ENCODE measurements at places on chromosomes 3 and 15. TPM values are rescaled to one million over a fixed set of nuclear protein-coding genes. Genes with fewer than 3 reads are reported as not detected.

Gene CNTN6
- 0.19 TPM for polyA plus RNA-seq

Gene PRTG
- 6.4 TPM for polyA plus RNA-seq

GRCh38 chr15:39127925-39128617 lies 452.8 kb upstream of the THBS1 start:
- DNase-seq = peak; percentile 63
- H3K4me3 ChIP-seq = no peak overlapping the region

DNA sequence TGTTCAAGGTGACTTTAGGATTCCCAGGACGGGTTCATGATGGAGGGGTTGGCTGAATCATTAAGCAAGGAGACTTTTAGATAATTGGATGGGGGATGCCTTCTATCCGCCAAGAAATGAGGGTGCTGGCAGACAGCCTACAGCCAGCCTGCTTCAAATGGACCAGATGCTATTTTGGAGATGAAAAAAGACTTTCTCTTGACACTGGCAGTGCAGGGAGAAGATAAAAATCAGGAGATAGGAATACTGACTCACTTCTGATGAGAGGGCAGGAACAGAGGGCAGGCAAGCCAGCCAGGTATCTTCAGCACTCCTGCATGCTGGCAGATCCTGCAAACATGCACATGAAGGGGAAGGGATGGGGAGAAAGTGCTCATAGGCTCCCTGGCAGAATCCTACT lies 7.7 kb upstream of the SYN2 start:
- DNase-seq = no peak
- H3K36me3 ChIP-seq = no peaks in the 10 kb centered on the region
- peaks cover 13% of the 10 kb centered on the region for H3K27me3 ChIP-seq
- H3K4me3 ChIP-seq = no peak overlapping the region
- no peaks in the 10 kb centered on the region for H3K4me1 ChIP-seq

DNA sequence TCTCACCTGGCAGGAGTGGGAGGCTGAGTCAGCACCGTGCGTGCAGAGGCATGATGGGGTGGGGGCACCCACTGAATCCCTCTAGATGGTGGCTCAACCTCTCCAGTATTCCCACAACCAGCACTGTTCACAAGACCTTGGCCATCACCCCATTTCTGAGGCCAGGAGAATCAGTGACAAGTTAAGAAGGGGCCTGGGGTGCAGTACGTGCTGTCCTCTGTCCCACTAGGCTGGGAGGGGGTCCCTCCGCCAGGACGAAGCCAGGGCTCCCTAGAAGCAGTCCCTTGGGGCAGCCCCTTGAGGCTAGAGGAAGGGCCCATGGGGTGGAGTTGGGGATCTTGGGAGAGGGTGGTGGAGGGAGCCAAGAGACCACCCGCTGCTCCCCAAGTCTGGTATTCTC lies 4.8 kb downstream of the MYL3 start:
- H3K27me3 ChIP-seq = no peaks in the 10 kb centered on the region
- H3K27ac ChIP-seq = no peak overlapping the region
- no peak for DNase-seq
- H3K4me1 ChIP-seq = peaks cover 23% of the 10 kb centered on the region
- no peak overlapping the region for H3K4me3 ChIP-seq
- H3K36me3 ChIP-seq = no peaks in the 10 kb centered on the region

- H3K27me3 ChIP-seq = no peaks in the 10 kb centered on the region
- H3K4me3 ChIP-seq = no peak overlapping the region
- no peak for DNase-seq
Observed at GRCh38 chr3:113507501-113508067, 7.4 kb downstream of the SPICE1 start.

GRCh38 chr3:154666542-154666941 lies 236.6 kb upstream of the GPR149 start:
- no peaks in the 10 kb centered on the region for H3K36me3 ChIP-seq
- DNase-seq = no peak
- no peaks in the 10 kb centered on the region for H3K4me1 ChIP-seq
- no peaks in the 10 kb centered on the region for H3K27me3 ChIP-seq
- no peak overlapping the region for H3K4me3 ChIP-seq
- no peak overlapping the region for H3K27ac ChIP-seq

- no peaks in the 10 kb centered on the region for H3K4me1 ChIP-seq
- no peak overlapping the region for H3K27ac ChIP-seq
- no peaks in the 10 kb centered on the region for H3K36me3 ChIP-seq
- no peaks in the 10 kb centered on the region for H3K27me3 ChIP-seq
- no peak for DNase-seq
- H3K4me3 ChIP-seq = no peak overlapping the region
Observed at GRCh38 chr3:126124148-126124868, 40.4 kb upstream of the SLC41A3 start.

Measured in small intestine (tissue), 16 donors.